ENCODE measurements at places on chromosomes 11 and 22. TPM values are rescaled to one million over a fixed set of nuclear protein-coding genes. Genes with fewer than 3 reads are reported as not detected.
A peak's percentile ranks its signal among the peaks of the same experiment; 100 is the strongest.

CRYBB1 gene
- total RNA-seq, result not detected

GRCh38 chr11:42034826-42035225, 575.4 kb upstream of the LRRC4C start:
- ATAC-seq, result no peak

FGF19 gene
- not detected for total RNA-seq

GRCh38 chr11:13876423-13876822, 86.1 kb upstream of the SPON1 start:
- ATAC-seq, result no peak

GRCh38 chr22:36986242-36986821, 32.9 kb downstream of the TST start:
- peak; percentile 45 for ATAC-seq

PNPLA5 gene
- not detected for total RNA-seq

- no peak for ATAC-seq
Measured at GRCh38 chr11:17132654-17133053, 55.2 kb upstream of the RPS13 start.

RELA gene
- total RNA-seq, result 50.3 TPM

- ATAC-seq, result peak; percentile 56
Measured at GRCh38 chr22:17980638-17981051, 43.7 kb downstream of the MICAL3 start.

MIOX gene
- total RNA-seq, result not detected

TSG101 gene
- 52.9 TPM for total RNA-seq

DNAJC24 gene
- total RNA-seq, result 8.4 TPM

GSTT2B gene
- 6.5 TPM for total RNA-seq

- ATAC-seq, result no peak
Measured at GRCh38 chr11:112304914-112305313, 44.3 kb upstream of the PLET1 start.

DNA sequence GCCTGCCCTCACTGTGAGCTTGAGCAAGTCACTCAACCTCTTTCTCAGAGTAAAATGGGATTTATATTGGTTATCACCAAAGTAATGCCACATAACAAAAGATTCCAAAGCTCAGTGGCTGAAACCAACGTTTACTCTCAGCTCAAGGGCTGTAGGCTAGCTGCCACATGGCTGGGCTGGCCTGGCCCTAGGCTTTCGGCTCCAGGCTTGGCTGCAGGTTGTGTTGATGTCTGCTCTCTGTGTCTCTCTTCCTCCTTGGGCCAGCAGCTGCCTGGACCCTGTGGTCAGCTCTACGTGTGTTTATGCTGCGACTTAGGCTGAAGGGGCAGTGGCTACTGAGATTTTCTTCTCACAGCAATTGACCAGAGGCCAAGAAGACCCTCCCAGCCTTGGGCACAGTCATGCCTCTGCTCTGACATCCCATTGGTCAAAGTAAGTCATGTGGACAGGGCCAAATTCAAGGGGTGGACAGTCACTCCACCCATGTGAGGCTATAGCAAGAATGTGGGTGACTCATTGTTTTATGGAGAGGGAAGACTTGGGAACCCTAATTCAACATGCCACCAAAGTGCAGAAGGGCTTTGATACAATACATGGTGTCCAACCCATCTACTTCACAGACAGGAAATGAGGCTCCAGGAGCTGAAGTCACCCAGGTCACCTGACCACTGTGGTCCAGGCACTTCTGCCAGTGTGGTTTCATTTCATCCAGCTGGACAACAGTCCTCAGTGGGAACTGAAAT, 90.6 kb downstream of the TSPAN18 start:
- ATAC-seq, result peak; percentile 12

GRCh38 chr22:46971099-46971763, 208.8 kb downstream of the TBC1D22A start:
- ATAC-seq, result peak; percentile 25

- peak; percentile 27 for ATAC-seq
Measured at GRCh38 chr11:33258631-33259205, 1.5 kb downstream of the HIPK3 start.

- no peak for ATAC-seq
Measured at GRCh38 chr11:2131371-2132236, 7.6 kb downstream of the IGF2 start.

FBLN1 gene
- total RNA-seq, result 39.5 TPM

DNA sequence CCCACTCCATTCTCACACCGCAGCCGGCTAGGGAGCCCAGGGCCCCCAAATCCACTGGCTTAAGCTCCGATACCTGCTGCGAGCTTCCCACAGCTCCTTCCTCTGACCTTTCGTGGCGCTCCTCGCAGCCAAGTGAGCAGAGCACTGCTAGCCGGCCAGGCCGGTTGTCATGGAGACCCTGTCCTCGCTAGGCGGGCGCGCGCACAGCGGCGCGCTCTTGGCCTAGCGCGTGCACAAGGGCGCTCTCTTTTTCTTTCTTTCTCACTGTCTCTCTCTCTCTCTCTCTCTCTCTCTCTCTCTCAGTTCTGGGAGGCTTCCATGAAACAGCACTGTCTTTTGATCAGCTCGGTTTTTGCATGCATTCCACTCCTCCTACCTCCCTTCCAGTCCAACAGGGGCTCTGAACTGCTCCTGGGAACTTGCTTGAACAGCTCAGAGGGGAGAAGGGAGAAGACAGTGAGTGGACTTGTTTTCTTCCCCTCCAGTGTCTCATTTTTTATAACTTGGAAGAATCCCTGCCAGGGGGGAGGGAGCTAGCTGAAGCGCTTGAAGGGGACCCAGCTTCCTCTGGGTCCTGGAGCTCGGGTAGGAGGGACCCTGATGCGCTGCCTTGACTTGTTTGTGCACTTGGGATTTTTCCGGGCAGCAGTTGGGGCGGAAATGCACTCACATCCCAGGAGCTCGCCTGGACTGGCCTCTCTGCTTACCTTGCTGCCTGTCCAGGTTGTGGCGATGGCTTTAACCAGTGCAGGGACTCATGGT, 100.3 kb upstream of the AKIP1 start:
- peak; percentile 64 for ATAC-seq

DNA sequence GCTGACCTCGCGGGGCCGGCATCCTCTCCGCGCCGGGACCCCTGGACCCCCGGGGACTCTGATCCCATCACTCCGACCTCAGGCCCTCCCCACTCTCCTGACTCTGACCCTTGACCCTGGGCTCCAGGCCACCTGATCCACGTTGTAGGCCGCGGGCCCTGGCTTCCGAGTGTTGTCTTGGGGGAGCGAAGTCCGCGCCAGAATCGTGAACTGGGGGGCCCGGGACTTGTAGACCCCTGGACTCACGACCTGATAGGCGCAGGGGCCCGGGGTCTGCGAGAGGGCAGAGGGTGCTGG, 716 bp upstream of the TYMP start:
- peak; percentile 0 for ATAC-seq

DNA sequence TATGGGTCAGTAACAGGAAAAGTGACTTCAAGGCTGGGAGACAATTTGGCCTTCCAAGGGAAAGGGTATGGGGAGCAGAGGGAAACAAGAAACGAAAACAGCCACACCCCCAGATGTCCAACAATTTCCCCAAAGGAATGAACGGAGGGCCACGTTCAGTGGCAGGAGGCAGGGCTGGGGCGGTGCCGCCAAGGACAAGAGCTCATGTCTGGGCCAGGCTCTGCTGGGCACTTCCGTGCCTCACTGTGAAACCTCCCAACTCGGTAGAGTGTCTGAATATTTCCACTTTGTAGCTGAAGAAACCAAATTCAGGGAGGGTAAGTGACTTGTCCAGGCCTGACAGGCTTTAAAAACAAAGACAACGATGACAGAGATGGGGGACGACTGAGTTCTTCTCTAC, 11.9 kb downstream of the IFT27 start:
- ATAC-seq, result peak; percentile 59

MRPL11 gene
- total RNA-seq, result 66.4 TPM

GRCh38 chr22:37188901-37189466, 937 bp upstream of the C1QTNF6 start:
- peak; percentile 40 for ATAC-seq

IGSF22 gene
- not detected for total RNA-seq

MPZL3 gene
- total RNA-seq, result 20.7 TPM

DNA sequence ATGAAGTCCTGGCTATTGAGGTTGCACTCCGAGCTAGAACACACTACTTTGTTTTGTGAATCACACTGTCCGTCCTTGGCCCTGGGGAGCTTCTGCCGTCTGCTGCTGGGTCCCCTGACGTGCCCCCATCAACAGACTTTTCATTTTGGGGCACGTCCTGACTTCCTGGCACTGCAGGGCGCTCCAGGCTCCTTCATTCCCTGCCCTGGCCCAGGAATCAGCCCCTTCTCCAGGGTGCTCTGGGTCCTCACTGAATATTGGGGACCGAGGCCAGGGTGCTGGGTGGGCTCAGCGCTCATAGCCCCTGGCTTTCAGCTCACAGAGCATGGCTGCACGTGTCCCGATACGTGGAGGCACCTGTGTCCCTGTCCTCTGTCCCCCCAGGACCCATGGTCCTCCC, 22.2 kb downstream of the TSPAN4 start:
- ATAC-seq, result no peak

PATE4 gene
- total RNA-seq, result not detected

CHADL gene
- total RNA-seq, result 3.9 TPM

OR52A1 gene
- total RNA-seq, result not detected

- no peak for ATAC-seq
Measured at GRCh38 chr11:117498791-117499190, 171.1 kb downstream of the CEP164 start.

DNA sequence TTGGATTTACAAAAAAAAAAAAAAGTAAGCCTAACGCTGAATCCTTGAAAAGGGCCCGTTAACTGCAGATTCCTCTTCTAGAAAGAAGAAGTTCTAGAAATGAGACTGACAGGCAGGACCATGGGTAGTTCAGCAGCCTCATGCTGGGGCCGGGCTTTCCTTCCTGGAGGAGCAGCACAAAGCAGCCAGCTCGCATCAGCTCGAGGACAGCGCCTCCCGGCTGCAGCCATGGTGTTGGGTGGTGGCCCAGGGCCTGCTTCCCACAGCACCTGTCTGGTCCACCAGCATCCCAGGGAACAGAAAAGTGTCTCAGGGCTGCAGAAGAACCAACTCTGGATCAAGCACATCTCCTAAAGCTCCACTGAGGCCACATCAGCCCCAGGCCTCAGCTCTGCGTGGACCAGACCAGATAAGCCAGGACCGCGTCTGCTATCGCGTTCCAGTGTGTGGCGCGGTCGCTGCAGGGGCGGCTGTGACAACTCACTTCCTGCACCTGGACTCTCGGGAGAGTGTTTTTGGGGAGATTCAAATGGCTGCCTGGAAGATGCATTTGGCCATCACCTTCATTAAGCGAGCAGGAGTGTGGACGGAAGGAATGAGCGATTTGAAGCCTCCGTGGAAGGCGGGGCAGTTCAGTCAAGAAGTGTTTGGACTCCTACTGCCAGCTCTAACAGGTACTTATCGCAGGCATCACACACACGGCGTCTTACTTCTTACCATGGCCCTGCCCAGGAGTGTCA, 53.5 kb downstream of the MYH9 start:
- no peak for ATAC-seq

DNA sequence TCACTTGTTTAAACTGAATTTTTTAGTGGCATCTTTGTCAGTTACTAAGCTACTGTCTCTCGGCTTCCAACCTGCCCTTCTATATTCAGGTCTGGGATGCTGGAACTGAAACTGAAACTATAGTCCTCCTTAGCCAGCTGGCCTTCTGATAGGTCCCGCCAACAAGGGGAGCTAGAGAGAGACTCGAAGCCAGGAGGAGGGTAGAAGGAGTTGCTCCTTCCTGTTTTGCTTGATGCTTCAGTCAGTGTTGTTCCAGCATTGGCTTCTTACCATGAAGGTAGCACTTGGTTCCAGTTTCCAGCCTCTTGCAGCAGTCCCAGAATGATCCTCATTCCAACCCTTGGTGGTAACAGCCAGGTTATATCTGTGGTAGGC, 32.9 kb upstream of the HORMAD2 start:
- no peak for ATAC-seq

PDGFB gene
- total RNA-seq, result 0.96 TPM

DNA sequence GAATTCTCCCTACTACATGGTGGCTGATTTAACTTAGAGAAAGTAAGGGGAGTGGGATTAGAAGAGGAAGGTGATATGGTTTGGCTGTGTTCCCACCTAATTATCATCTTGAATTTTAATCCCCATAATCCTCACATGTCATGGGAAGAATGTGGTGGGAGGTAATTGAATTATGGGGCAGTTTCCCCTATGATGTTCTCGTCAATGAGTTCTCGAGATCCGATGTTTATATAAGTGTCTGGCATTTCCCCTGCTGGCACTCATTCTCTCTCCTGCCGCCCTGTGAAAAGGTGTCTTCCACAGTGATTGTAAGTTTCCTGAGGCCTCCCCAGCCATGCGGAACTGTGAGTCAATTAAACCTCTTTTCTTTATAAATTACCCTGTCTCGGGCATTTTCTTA, 169.3 kb downstream of the CASP12 start:
- ATAC-seq, result no peak

OR52D1 gene
- not detected for total RNA-seq

DNA sequence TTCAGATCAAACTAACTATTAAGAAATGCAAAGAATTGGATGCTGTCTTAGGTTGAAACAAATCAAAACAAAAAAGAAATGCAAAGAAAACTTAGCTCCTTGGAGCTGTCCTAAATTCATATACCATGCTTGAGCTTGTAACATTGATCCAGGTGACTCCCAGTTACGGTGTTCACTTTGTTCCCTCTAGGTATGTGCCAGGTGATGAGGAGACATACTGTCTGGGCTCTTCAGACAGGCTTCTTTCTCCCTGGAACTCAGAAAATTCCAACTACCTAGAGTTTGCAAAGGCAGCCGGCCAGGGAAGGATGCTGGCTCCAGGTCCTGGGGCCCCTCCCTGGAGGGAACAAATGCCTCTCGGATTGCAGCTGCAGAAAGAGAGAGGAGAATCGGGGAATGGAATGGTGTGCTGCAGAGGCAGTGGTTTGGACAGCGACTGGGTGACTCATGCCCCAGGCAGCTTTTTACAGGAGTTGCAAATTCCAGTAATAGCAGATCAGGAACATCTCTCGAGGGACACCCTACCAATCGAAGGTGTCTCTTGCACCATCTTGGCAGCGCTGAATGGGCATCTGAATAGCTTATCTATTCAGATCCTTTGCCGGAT, 12.3 kb upstream of the ASPHD2 start:
- no peak for ATAC-seq

DENND6B gene
- 2.3 TPM for total RNA-seq

C11orf97 gene
- total RNA-seq, result not detected

DNA sequence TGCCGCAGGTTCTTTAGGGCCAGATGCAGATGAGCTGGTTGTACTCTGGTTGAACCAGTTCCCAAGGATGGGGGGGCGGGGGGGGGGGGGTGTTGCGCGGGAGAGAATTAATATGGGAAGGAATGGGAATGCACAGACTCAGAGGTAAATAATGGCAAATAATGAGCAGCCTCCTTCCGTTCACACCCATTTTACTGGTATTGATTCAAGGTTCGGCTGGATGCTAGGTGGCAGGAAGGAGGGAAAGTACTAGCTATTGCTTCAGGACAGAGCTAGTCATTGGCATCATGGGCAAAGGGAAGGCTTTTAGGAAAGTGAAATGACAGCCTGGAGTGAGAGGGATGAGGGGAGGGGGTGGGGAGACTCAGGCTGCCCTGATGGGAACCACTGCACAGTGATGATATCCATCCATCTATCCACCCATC, at the start of gene VSTM5:
Gene VSTM5, minus strand, starts transcription at position 25 of the 425 bp plus-strand sequence. CDS start 116 bp downstream, outside the sequence.
- peak; percentile 61 for ATAC-seq

- peak; percentile 77 for ATAC-seq
Measured at GRCh38 chr11:63395697-63396096, 26.1 kb downstream of the SLC22A9 start.

RSF1 gene
- total RNA-seq, result 17.3 TPM
